ENCODE measurements at places on chromosomes 4 and X. TPM values are rescaled to one million over a fixed set of nuclear protein-coding genes. Genes with fewer than 3 reads are reported as not detected.

TLR2 gene
- total RNA-seq = 2.1 TPM

MAGEA4 gene
- 2.8 TPM for total RNA-seq

CAPN6 gene
- total RNA-seq = 6.3 TPM

PABPC1L2B gene
- 0.19 TPM for total RNA-seq

SPANXA2 gene
- total RNA-seq = not detected

PIR gene
- 21.0 TPM for total RNA-seq

RIBC1 gene
- 0.39 TPM for total RNA-seq

PAGE5 gene
- not detected for total RNA-seq

DRP2 gene
- 0.39 TPM for total RNA-seq

REELD1 gene
- not detected for total RNA-seq

TLL1 gene
- 0.39 TPM for total RNA-seq

NUDT10 gene
- total RNA-seq = 35.5 TPM

SLC6A14 gene
- total RNA-seq = not detected

FABP2 gene
- not detected for total RNA-seq

VCX3B gene
- total RNA-seq = not detected

SORBS2 gene
- 17.8 TPM for total RNA-seq

GLRA2 gene
- not detected for total RNA-seq

RASL11B gene
- total RNA-seq = 100.0 TPM

ZFP42 gene
- 124 TPM for total RNA-seq

WDR17 gene
- 4.3 TPM for total RNA-seq

HHIP gene
- total RNA-seq = 2.5 TPM

ABCG2 gene
- 10.6 TPM for total RNA-seq

SHROOM4 gene
- 7.9 TPM for total RNA-seq

RASGEF1B gene
- total RNA-seq = 5.3 TPM

RS1 gene
- total RNA-seq = not detected

PDZD4 gene
- 194 TPM for total RNA-seq

ARAF gene
- total RNA-seq = 18.0 TPM

NAT8L gene
- total RNA-seq = 7.7 TPM

SLC25A53 gene
- total RNA-seq = 2.2 TPM

LSM6 gene
- total RNA-seq = 91.5 TPM
